ENCODE measurements at places on chromosomes 16 and 17.

GRCh38 chr17:41937970-41938954, 7.8 kb downstream of the ODAD4 start:
- DNase-seq = no peak

DNA sequence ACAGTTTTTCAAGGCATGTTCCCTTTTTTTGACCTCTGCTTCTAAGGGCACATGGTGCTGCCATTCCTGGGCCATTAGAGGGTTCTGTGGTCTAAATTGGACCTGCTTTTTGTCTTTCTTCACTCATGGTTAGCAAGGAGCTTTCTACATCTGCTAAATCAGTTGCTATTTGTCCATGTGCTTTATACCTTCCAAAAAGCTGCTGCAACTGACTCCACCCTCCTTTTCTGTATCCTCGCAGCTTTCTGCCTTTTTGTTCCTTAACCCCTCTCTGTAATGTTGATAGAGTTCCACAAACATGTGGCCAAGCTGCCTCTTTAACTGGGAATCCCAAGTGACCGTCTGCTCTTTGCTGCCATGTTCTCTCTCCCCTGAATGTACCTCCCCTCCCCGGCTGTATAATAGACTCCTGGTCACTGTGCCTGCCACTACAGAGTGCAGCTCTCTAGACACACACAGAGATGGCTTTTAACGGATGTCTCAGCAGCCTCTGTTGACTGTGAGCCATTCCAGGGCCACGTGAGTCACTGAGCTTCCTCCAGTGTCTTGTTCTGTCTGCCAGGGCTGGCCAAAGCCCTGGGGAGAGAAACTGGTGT, 57.4 kb upstream of the TEKT3 start:
- peak; percentile 58 for DNase-seq

GRCh38 chr17:8746501-8747236, 2.0 kb upstream of the CCDC42 start:
- DNase-seq = no peak

- peak; percentile 3 for DNase-seq
These were observed 174.0 kb downstream of the IRX3 start for GRCh38 chr16:54112451-54113206.

- no peak for DNase-seq
These were observed 1.1 kb upstream of the HNF1B start for GRCh38 chr17:37745801-37746426.

DNA sequence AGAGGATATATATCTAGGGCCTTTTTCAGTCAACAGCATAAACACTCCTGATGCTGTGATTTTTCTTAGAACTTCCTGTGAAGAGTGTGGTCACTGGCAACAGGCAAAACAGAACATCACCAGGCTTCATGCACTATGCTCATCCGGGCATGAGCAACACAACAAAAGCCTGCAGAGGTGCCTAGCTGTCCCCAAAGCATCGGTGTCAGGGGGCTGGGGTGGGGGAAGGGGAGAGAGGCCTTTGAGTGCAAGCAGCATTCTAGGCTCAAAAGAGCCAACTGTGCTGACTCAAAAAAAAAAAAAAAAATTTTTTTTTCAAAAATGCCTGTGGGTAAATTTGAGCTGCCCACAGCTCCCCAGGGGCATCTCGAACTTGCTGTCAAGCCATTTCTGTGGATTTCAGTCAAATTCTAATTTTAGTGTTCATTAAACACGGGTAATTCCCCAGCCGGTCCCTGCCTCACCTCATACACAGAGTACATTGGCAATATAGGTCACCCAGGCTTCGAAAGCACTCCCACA, 194.6 kb upstream of the DYNLRB2 start:
- DNase-seq = no peak

GRCh38 chr17:74603037-74603635, 11.1 kb upstream of the CD300LD start:
- no peak for DNase-seq

- peak; percentile 100 for DNase-seq
These were observed 29.4 kb upstream of the MTSS2 start for GRCh38 chr16:70715055-70715858.

DNA sequence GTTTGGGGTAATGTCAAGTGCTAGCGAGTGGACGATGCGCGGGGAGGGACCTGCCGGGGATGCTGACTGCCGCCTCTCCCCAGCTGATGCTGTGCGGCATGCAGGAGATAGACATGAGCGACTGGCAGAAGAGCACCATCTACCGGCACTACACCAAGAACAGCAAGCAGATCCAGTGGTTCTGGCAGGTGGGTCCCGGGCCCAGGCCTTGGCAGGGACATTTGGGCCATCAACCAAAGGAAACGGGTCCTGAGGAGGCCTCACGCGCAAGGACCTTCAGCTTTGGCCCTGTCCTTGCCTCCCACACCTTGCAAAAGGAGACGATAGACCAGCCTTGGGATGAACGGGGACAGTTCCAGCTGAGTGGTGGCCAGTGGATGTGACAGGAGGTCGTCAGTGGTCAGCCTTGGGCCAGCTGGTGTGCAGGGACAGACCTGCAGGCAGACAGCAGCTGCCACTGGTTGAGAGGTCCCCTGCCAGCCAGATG, 13.6 kb upstream of the CLEC18A start:
- peak; percentile 16 for DNase-seq

DNA sequence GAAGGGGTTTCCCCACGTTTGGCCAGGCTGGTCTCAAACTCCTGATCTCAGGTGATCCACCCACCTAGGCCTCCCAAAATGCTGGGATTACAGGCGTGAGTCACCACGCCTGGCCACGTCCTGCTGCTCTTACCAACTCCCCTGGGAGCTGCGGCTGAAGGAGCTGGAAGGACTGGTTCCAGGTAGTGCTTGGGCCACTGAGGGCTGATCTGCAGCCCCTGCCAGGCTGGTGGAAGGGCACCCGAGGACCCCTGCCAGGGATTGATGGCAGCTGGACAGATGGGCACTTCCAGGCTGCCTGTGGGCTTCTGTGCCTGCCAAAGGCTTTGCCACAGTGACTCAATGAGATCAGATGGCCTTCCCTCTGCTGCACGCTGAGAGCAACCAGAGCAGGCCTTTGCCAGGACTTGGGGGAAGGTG, 2.3 kb downstream of the OXLD1 start:
- DNase-seq = peak; percentile 53

All from epithelial cell of esophagus (primary cell).